Astrocyte of the spinal cord (primary cell): ENCODE measurements at places on chromosomes 5 and 9.

- DNase-seq = no peak
These were observed 560.1 kb downstream of the PDE4D start for GRCh38 chr5:59333416-59333815.

DNA sequence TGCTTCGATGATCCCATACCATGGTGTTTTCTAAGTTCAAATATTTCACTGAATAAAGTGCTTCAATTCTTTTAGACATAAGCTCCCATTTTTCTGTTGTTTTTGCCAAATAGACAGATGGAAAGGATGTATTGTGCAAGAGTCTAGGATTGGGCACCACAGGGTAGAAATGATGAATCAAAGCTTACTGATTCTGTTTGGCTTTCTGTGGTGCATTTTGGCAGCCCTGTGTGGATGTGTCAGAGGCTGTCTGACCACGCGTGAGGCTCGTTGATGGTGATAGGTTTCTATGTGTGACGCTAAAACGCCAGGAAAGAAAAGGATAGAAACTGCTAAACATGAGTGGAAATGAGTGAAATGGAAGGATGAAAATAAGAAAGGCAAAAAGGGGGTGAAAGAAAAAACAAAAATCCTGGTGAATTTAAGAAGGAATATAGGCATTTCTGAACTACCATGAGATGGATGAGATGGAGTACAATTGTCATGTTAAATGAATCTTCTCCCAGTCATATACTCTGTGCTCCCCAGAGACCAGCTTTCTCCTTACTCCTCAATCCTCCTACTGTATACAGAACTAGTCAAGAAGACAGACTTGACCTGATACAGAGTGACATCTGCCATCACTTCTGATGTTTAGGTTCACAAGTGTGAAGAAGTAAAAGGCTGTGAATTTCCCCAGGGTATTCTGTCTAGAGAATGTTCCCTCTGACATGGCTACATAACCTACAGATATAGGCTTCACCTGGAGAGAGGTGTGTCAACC lies 54.4 kb downstream of the ANKH start:
- DNase-seq = peak; percentile 97

- peak; percentile 100 for DNase-seq
These were observed 35.5 kb downstream of the OLFML2A start for GRCh38 chr9:124812441-124812876.

DNA sequence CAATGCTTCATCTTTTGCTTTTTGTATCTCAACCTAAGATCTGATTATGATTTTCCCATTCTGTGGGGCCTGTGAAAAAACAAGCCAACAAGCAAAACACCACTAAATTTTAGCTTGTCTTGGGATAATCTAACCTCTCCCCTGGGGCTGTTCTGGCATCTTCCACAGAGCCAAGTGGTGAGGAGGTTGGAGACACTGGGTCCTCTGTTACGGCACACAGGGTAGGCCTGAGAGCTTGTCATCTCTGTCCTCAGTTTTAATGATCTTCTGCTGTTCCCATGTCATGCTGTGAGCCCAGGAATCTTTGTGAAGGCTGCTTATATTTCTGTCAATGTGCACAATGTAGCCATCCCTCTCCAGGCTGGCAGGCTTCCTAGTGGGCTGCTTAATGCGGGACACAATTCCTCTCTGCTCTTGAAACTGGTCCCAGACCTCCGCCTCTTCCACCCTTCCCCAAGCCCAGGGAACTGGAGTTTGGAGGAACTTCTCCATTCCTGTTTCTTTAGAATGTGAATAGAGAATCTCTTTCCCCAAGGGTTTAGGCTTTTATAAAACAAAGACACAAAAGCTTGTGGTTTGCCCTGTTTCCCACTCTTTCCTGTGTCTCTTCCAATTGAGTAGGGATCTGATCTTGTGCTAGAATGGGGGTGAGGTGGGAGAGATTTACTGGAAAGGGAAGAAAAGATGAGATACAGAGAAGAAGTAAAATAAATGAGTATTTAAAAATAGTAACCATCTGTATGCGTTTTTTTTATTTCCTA lies 30.9 kb upstream of the SEMA6A start:
- no peak for DNase-seq

DNA sequence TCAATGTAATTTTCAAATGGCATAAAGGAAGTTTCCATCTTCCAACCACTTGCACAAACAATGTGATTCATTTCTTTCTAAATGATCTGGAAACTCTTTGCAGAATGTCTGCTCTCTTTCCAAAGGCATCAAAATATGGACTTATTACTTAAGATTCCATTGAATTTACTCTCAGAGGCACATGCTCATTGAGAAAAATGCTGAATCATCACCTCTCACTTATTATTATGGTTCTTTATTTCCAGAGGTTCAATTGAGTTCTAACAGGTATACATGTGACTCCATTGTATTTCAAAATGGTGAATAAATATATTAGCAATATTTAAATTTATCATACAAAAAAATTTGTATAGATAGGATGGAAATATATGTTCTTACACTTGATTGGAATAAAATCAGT lies 1140.6 kb downstream of the EFNA5 start:
- DNase-seq = peak; percentile 26

GRCh38 chr5:138503487-138504270 lies 38.4 kb downstream of the EGR1 start:
- DNase-seq = peak; percentile 69

DNA sequence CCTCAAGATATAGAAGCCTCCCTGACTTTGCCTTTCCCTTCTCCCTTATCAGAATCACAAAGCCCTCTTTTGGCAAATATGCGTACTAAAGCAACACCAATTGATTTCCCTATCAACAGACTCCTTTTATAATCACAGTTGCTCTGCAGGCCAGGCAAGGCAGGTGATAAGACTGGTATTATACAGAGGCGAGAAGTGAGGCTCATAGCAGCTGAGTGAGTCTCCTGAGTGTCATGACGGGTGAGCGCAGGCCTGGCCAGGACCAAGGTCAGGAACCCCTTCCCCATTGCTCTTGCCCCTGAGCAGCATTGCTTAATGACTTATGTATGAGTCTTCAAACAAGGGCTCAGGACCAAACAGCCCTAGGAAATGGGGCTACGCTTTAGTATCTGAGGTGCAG lies 70.8 kb downstream of the FBXO38 start:
- no peak for DNase-seq
